Vagina (tissue), 2 donors: ENCODE measurements at places on chromosomes 4 and X.

GRCh38 chr4:173264684-173265185, 69.4 kb downstream of the HMGB2 start:
- no peak for DNase-seq

- DNase-seq = no peak
Measured at GRCh38 chr4:136751556-136751955, 780.7 kb downstream of the PCDH18 start.

DNA sequence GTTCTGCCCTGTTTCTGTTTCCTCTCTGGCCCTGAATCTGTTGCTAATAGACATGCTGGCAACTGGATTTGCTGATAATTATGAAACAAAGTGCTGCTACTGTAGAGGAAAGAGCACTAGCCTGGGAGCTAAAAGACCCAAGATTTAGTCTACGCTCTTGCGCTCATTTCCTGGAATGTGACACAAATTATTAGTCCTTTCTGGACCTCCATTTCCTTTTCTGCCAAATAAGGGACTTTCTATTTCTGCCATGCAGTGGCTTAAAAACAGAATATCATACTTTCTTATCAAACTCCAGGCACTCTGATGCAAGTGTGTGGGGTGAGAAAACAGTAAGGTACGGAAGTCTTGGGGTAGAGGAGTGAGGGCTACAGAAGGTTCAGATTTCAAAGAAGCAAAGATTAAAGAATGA, 48.3 kb upstream of the GPR174 start:
- DNase-seq = no peak

- no peak for DNase-seq
Measured at GRCh38 chrX:9676306-9676705, 89.3 kb downstream of the GPR143 start.

GRCh38 chr4:18559492-18559891, 537.9 kb upstream of the LCORL start:
- DNase-seq = no peak

DNA sequence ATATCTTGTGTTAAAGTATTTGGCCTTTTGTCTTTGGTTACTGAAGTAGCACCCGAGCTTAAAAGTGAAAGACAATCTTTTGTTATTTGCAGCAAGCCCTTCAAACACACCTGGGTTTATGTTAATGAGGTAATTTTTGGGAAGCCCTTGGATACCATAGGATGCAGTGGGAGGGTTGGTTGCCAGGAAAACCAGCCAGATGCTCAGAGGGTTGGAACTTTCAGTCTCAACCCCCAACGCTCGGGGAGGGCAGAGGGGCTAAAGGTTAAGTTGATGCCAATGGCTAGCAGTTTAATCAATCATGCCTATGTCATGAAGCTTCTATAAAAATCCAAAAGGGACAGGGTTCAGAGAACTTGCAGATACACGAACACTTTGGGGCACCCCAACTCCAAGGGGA, 17.2 kb upstream of the GPR173 start:
- DNase-seq = no peak

GRCh38 chrX:129737916-129738315, 863 bp upstream of the XPNPEP2 start:
- no peak for DNase-seq

GRCh38 chr4:17587094-17587822, 10.3 kb downstream of the LAP3 start:
- no peak for DNase-seq

DNA sequence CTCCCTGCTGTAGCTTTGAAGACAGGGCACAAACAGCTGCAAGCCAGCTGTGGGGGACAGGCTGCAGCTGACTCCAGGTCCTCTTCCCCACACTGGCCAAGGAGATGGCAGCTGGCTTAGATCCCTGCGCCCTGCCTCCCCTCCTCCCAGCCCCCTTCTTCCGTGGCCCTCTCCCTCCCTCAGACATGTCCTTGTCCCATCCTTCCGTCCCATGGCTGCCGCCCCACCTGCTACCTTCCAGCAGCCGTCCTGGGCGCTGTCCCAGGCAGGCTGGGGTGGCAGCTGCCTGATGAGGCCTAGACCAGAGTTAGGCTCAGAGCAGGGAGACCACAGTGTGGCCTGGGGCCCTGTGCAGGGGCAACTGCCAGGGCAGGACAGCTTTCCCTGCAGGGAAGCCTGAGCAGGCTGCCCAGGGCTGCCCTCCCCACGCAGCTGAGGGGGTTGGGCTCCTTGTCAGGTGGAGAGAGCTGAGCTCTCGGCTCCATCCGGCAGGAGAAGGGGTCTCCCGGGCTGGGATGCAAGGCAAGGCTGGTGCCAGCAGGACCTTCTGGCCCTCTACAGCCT, 3.3 kb upstream of the BGN start:
- DNase-seq = no peak

DNA sequence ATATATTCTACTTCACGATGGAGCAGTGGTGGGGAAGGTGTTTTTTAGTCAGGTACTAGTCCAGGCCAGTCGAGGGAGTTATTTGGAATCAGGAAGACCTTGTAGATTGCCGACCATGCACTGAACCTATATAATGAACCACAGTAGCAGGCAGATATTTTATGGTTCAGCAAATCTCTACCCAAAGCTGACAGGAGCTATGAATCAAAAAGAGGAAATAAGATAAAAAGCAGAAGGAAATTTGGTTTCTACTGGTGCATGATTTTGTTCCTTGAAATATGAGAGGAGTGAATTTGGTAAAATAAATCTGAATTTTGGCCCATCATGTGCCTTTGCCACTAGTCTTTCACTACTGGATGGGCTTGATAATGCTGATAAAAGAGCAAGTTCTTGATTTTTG, 924.3 kb upstream of the DIAPH2 start:
- DNase-seq = no peak

- peak; percentile 94 for DNase-seq
Measured at GRCh38 chr4:86927843-86928395, 6.9 kb upstream of the AFF1 start.

GRCh38 chr4:176499518-176499917, 179.8 kb downstream of the SPCS3 start:
- no peak for DNase-seq

- no peak for DNase-seq
Measured at GRCh38 chr4:87409420-87409939, 12.9 kb upstream of the NUDT9 start.

DNA sequence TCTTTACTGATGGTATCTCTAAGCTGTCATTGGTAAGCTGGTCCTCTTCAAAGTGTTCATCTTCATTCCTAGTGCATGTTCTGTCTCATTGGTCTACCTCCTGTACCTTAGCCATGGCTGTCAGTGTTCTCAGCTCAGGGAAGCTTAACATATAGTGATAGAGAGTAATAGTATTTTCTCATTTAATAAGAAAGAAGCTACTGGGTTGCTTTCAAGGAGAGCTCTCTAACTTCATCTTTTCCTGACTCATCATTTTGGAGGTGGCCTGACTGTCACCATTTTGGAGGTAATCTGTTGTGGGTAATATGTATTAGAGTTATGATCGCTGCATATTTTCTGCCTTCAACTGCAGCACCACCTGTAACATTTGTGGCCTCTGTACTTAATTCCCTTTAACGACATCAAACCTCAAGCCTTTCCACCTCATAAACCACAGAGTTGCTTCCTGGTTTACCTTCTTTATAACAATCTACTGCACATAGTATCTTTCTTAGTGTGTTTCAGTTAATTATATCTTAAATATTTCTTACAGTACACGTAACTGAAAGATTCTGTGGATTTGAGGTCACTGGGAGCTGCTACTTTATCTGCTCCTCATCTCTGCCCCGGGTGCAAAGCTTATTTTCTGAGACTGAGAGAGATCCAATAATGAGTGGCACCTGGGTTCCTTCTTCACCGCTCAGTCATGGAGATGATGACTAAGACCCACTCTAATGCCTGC, 474.0 kb upstream of the TECRL start:
- DNase-seq = no peak

DNA sequence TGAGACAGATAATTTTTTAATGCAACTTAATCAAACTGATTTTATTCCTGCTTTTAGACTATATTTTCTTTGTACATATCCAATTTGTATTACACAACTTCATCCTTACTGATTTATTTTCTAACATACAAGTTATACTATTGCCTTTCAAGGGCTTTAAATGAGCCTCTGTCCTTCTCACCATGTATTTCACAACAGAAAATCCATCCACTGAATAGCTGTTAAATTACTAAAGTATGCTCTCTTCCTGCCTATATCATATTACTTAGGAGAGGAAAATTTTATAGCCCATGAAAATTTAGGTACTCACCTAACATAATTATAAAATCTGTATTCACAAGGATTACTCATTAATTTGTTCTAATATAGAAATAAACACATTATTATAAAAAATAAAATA, 528.6 kb downstream of the ANKRD50 start:
- DNase-seq = no peak

DNA sequence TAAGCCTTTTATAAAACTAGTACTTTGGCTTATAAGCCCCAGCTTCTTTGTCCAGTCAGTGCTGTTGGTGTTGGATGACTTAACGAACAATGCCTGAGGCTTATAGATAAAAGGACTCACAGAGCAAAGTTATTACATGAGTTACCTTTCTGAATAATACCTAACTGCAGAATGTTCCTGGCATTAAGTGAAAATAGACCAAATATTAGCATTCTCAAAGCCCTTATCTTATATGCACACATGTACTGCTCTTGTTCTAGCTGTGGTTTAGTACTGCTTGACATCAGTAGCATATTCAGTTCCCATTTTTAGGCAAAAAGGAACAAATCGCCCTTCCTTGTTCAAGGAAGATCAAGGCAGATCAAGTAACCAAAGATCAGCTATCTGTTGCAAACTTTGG, 131.6 kb downstream of the ZNF330 start:
- DNase-seq = no peak

DNA sequence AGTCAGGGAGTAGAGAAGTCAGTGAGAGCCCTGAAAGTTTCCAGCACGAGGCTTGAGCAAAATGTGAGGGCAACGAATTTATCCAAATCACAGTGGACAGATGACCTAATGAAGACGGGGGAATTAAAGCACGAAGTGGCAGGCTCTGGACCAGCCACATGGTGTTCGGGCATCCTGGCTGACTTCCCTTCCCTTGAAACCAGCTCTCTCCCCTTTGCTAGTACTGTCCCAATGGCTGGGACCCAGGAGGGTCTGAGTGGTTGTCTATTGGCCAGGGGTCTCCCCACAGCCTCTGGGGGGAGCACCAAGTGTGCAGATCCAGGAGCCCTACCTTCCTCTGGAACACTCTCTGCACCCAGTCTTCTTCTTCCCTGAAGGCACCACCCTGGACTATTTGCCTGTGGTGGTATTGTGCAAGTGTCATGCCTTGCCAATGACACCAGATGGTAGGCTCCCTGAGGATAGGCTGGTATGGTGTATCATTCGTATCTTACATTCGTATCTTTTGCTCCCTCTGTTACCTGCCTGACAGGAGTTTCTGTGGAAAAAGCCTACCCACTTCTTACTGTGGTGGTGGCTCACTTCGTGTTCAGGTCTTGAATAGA, 2.1 kb downstream of the APLN start:
- DNase-seq = peak; percentile 52

DNA sequence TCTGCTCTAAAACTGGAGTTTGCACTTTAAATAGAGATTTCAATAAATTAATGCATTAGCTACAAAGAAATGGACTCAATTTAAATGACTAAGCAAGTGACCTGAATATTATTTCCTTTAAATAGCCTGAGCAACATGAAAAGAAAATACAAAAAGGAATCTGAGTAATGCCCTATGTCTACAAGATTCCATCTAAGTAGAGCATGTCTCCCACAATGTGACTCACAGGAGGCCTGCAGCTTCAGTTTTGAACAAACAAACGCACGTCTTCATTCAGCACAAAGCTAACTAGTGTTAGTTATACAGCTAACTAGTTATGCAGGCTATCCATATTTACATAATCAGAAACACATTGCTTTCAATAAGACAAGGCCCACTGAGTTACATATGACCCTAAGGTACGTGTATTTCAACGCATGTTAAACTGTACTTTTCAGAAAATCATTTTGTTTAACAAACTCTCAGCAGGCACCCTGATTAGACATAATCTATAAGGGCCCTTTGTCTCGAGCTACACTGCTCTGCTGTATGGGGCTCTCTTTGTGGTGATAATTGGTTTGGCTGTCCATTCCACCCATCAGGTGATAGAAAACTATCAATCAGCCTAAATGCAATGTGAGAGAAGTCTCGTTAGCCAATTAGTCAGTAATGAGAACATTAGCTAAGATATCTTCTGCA, 116.5 kb downstream of the MAML3 start:
- DNase-seq = no peak

GRCh38 chr4:116480546-116480945, 604.8 kb downstream of the TRAM1L1 start:
- no peak for DNase-seq

DNA sequence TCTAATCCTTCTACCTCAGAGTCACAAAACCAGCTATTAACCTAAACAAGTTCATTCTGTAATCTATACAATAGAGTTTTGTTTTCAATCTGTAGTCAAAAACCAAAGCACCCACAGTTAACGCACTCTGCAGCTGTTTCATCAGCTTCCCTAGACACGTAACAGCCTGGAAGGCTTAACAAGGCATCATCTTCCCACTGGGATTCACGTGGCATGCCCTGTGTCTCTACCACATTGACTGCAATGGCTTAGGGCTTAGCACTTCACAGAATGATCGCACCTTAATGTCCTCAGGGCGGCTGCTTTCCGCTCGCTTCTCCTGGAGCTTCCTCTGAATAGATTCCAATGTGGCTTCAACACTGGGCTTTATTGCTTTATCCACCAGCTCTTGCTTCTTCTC, 49.7 kb upstream of the NAP1L5 start:
- no peak for DNase-seq

DNA sequence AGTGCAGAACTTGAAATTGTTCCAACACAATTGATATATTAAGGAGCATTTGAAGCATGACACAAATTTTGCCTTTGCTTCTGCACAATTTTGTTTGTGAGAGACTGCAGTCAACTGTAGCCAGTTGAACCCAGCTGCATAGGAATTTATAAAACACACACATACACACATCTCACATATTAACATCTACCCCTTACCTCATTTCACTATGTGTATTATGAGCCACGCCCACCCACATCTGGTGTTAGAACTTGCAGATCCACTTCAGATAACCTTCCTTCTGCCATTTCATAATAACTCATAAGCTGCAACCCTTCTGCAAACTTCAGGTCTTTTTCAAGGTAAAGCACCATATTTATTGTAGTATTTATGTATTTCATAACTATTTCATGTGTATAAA, 188.1 kb upstream of the WDFY3 start:
- DNase-seq = no peak

GRCh38 chrX:69884210-69884609, 165.5 kb downstream of the AWAT2 start:
- no peak for DNase-seq

GRCh38 chr4:187602339-187603092, 393.1 kb upstream of the ZFP42 start:
- no peak for DNase-seq

GRCh38 chr4:67436742-67437141, 108.6 kb downstream of the CENPC start:
- DNase-seq = no peak

GRCh38 chr4:70277121-70277520, 34.7 kb downstream of the CSN3 start:
- no peak for DNase-seq

GRCh38 chr4:71195924-71196323, 142.9 kb upstream of the SLC4A4 start:
- DNase-seq = no peak
